Activated CD8-positive, alpha-beta memory T cell treated with anti-CD3 and anti-CD28 coated beads for 48 hours (primary cell): ENCODE measurements at places on chromosomes 16 and 17.

GRCh38 chr17:75979705-75980187, 706 bp downstream of the TEN1 start:
- peak; percentile 11 for DNase-seq

DNA sequence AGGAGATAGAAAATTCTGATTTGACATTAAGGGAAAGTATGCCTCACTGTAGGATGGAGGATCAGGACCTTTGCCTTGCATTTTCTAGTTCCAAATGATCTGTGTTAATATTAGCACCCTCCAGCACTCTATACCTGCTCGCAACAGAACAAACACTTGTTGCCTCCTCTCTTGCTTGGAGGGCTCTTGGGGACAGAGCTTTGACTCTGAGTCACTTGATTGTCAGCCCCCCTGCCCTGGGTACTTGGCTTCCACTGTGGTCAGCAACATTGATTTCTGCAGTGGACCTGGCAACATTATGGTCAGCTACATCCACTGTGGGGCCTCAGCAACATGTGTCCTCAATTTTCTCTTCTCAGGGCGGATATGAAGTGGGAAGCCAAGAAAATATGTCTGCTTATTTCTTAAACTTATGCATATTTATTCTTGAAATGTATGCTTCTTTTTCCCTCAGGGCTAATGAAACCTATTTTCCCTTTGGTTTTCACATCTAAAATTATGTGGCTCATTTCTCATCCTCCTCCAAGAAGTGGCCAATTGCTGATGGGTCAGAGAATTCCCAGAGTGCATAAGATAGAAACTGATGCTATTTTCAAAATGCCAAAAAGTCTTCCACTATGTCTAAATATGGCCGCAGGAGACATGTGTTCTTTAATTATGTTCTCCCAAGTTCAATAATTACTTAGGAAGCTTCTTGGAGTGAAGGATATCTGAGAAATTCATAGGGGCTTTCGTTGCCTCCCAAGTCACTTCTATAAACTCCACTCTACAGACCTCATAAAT, 94.6 kb upstream of the SMIM36 start:
- DNase-seq, result no peak

DNA sequence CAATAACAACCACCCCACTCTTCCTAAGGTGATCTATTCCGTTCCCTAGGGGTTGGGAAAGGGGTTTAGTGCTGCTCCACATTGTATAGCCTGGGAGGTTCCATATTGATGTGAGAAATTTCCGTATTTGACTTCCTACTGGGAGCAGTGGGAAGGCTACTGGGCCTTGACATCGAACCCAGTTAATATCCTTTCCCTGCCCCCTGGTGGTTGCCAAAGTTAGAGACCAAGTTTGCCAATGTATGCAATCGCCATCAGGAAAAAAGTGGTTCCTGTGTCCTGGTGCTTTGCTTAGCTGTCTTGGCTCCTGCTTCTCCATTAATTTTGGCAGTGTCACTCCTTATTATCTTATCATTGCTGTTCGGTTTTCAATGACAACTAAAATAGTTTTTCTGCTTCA, 914.9 kb downstream of the KCNJ2 start:
- DNase-seq, result no peak

- DNase-seq, result no peak
Measured at GRCh38 chr17:41444186-41444585, 3.4 kb upstream of the KRT38 start.

DNA sequence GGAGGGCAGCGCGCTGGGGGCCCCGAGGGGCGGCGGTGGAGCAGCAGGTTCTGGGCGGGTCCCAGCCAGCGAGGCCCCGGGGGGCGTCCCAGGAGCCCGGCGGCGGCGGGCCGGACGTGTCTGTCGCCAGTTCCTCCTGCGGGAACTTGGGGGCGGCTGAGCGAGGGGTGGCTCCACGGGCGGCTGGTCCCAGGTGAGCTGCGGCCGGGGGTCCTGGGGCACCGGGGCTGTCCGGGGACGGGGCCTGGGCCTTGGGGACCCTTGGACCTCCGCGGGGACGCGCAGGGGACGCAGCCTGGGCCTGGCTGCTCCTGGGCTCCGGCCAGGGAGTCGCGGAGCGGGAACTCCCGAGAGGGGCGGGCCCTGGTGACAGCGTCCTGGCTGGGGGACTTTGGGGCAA, 54.2 kb upstream of the ZNF267 start:
- no peak for DNase-seq

DNA sequence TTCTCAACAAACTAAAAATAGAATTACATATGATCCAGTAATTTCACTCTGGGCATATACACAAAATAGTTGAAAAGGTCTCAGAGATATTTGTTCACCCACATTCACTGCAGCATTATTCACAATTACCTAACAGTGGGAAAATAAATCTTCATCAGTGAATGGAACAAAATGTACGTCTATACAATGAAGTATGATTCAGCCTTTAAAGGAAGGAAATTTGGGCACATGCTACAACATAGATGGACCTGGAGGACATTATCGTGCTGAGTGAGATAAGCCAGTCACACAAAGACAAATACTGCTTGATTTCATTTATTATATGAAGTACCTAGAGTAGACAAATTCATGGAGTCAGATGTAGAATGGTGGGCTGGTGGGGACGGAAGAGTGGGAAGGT, 47.0 kb downstream of the MFSD11 start:
- DNase-seq, result no peak

DNA sequence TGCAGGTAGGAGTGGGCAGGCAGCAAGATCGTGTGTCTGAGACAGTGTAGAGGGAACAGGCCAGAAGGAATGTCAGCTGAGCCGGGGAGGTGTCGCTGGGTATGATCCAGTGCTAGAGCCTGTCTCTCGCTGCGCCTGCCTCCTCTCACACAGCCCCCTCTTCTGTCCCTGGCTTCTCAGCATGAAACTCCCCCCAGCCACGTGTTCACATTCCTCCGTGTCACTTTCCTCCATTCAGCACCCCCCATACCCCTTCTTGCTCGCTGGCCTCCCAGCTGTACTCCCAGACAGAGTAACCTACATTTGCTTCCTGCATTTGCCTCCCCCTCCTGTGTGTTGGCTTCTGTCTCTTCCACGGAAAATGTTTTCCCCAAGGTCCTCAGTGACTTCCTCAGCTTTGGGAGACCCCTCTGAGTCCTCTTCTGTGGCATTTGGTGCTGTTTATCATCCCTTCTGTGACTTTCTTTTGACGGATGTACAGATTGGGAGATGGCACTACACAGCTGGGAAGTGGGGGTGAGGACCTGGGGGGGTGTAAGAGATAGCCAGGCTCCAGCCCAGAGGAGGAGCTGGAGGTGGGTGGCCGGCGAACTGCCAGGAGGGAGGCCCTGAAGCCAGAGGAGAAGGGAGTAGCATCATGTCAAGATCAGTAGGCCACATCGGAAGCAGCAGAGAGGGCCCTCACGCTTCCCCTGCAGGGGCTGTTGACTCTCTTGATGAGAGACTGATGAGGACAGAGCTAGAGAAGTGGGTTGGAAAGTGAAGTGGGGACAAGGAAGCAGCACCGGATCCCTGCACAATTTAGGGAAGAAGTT, 19.2 kb downstream of the SGF29 start:
- DNase-seq, result no peak

DNA sequence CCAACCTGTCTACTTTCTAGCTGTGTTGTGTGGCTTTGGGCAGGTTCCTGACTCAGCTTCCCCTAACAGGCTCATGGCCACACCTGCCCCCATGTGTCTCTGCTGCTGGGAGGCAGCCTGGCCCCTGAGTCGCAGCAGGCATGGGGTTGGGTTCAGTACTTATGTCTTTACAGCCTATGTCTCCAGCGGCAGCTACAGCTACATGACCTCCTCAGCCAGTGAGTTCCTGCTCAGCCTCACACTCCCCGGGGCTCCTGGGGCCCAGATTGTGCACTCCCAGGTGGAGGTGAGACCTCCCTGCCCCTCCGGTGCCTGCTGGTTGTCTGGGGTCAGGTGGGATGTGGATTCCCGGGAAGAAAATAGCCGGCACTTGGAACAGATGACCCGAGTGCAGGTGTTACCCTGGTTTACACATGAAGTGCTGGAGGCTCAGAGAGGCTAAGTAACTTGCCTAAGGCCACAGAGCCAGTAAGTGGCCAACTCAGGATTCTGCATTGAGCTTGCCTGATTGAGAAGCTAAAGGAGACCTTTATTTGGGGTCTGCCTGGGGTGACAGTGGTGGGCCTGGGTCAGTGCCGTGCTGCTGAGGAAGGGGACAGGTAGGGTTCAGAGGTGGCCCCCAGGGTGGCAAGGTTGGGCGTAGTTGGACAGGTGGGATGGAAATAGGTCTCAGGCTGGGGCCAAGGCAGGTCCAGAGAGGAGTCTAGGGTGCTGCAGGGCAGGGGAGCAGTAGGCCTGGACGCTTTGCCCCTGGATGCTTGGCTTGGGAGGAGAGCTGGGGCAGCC, 15.9 kb downstream of the FCSK start:
- no peak for DNase-seq

DNA sequence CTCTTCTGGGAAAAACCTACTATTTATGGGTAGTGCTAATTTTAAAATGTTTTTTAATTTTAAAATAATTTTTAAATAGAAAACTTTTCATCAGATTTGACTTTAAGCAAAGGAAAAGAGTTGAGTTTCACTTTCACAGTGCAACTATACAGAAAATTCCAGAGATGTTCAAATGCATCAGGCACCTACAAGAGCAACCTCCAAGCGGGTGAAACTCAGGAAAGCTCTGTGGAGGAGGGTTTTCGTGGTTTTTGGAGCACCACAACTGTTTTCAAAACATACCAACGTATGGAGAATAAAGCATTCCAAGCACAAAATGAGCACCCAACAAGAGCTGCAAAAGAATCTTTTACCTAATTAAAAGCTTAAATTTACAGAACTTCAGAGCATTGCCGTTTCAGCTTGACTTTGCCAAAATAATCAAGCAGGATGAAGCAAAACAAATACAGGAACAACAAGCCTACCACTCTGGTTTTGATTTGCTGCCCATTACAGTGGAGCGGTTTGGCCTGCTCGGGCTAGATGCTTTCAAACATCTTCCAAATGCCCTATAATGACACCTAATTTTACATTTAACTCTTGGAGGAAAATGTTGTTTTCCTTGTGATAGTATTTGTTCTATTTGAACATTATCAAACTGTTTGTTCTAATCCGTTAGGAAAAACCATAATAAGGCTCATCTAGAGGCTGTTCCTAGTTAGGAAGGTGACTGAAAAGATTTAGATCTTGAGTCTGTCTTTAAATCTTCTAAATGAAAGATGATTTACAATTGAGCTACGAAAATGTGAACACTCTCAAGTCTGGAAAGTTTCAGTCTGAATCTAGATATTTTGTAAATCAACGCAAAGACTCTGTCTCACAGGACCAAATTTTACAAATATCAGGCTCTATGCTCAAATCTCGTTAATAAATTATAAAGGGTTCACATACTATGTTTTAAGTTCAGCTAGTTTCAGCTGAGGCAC, 34.5 kb downstream of the NACA2 start:
- DNase-seq, result no peak

DNA sequence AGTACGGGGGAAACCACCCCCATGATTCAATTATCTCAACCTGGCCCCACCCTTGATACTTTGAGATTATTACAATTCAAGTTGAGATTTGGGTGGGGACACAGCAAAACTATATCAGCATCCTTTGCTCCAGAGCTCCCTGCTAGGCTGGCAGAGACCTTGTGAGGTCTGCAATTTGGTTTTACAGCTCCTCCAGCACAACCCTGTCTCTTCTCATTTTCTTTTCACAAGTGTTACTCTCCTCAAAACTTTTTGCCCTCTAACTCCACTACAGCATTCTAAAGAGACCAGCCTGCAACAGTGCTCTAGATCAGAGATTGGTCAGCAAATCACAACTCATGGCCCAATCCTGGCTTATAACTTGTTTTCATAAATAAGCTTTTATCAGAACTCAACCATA, 114.0 kb downstream of the USP31 start:
- DNase-seq, result no peak

- DNase-seq, result no peak
Measured at GRCh38 chr17:71667661-71668060, 453.2 kb upstream of the SOX9 start.

GRCh38 chr16:89564476-89565255, 4.2 kb downstream of the RPL13 start:
- peak; percentile 52 for DNase-seq

DNA sequence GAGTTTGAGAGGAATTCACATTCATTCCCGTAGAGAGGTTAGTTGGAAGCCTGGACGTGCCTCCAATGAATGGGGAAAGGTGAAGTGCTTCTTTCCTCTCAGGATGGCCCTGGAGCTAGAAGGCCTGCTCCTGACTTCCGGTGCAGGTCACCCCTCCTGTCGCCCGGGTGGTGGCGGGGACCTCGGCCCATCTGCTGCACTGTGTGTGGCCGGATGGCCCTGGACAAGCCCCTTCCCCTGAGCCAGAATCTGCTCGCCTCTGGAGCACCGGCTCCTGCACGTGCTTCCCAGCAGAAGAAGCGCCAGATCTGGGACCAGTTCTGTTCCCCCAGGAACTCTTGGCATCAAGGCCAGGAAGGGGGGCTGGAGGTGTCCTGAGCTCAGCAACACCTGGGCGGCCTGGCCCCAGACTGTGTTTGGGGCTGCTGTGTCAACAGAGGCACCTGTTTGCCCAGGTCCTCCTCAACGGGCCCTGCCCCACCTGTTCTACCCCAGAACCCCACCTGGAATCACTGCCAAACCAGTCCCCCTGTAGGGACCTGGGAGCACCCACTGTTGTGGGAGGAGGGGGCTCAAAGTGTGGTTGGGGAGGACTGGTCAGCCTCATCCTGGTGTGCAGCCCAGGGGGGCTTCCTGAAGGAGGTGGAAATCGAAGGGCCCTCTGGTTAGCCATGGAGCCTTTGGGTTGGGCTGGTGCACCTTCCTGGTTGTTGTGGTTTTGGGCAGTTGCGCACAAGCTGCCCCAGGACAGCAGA, 5.1 kb upstream of the PERCC1 start:
- no peak for DNase-seq

GRCh38 chr16:4264546-4264945, 8.3 kb downstream of the TFAP4 start:
- DNase-seq, result no peak

DNA sequence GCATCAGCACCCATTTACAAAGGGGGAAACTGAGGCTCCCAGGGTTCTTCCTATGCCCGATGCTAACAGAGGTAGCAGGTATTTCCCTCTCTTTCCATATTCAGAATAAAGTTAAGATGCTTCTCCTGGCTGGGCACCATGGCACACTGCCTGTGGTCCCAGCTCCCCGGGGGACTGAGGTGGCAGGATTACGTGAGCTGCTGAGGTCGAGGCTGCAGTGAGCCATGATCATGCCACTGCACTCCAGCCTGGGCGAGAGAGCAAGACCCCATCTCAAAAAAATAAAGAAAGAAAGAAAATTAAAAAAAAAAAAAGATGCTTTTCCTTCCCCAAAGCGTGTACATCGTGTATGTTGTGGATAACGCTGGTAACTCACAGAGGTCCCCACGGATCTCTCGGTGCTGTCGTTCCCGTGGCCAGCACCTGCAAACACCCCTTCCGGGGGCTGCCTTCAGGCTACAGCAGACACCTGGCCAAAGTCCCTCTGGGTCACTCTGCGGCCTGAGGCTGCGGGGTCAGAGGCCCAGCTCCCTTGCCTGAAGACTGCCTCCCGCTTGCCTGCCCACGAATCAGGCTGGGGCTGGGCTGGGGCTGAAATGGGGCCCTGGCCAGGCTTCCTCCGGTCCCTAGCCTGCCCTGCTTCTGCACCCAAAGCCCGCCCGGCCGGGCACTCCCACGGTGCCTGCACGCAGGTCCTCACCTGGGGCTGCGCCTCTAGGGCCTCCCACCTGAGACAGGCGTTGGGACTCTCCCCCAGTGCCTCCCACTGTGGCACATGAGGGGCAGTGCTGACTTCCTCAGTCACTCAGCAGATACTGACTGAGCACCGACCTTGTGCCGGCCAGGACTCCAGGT, 63.1 kb downstream of the ZDHHC7 start:
- no peak for DNase-seq

- DNase-seq, result no peak
Measured at GRCh38 chr17:10380631-10381408, 8.0 kb upstream of the MYH13 start.

GRCh38 chr17:37043201-37043600, 94.4 kb downstream of the AATF start:
- no peak for DNase-seq
